Mucosa of gallbladder (tissue), 1 donor: ENCODE measurements at places on chromosomes 4 and X. TPM values are rescaled to one million over a fixed set of nuclear protein-coding genes. Genes with fewer than 3 reads are reported as not detected.

Gene WNK3
- total RNA-seq, result 6.2 TPM

Gene BEND2
- total RNA-seq, result not detected

Gene GABRB1
- total RNA-seq, result 0.55 TPM

Gene CFAP47
- 0.17 TPM for total RNA-seq

Gene TCP11X2
- 0.17 TPM for total RNA-seq

Gene PTCHD1
- 1.6 TPM for total RNA-seq

Gene POU3F4
- 0.52 TPM for total RNA-seq

Gene LEF1
- 5.2 TPM for total RNA-seq

Gene KDR
- 24.0 TPM for total RNA-seq

Gene GRK4
- 7.3 TPM for total RNA-seq
